GM04503 (cell line): ENCODE measurements at places on chromosomes 3 and 15.

- DNase-seq: no peak
Observed at GRCh38 chr15:70033529-70034140, 64.1 kb downstream of the TLE3 start.

- no peak for DNase-seq
Observed at GRCh38 chr3:3068358-3068881, 41.8 kb downstream of the IL5RA start.

DNA sequence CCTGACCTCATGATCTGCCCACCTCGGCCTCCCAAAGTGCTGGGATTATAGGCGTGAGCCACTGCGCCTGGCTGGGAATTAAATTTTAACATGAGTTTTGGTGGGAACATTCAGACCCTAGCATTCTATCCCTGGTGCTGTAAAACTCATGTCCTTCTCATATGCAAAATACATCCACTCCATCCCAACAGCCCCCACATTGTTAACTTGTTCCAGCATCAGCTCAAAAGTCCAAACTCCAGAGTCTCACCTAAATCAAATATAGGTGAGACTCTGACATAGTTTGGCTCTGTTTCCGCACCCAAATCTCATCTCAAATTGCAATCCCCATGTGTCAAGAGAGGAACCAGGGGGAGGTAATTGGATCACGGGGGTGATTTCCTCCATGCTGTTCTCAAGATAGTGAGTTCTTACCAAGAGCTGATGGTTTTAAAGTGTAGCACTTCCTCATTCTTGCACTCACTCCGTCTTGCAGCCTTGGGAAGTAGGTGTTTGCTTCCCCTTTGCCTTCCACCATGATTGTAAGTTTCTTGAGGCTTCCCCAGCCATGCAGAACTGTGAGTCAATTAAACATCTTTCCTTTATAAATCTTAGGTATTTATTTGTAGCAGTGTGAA lies 96.2 kb upstream of the PLCL2 start:
- no peak for DNase-seq

DNA sequence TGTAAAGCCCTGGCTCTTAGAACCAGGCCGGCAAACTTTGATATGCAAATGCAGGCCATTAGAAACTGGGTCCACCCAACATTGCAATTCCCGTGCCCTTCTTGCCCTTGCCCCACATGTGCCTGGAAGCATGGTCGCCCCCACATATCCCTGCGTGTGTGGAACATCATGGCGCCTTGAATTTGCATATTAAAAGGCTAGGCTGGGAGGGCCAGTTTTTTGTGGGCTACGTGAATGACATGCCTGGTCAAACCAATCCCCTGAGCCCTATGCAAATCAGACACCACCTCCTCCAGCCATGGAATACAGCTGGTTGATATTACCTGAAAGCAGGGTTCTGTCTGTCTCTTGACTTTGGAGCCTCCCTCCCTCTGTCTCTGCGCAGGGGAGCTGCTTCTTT lies 58.7 kb upstream of the ARHGEF26 start:
- no peak for DNase-seq

DNA sequence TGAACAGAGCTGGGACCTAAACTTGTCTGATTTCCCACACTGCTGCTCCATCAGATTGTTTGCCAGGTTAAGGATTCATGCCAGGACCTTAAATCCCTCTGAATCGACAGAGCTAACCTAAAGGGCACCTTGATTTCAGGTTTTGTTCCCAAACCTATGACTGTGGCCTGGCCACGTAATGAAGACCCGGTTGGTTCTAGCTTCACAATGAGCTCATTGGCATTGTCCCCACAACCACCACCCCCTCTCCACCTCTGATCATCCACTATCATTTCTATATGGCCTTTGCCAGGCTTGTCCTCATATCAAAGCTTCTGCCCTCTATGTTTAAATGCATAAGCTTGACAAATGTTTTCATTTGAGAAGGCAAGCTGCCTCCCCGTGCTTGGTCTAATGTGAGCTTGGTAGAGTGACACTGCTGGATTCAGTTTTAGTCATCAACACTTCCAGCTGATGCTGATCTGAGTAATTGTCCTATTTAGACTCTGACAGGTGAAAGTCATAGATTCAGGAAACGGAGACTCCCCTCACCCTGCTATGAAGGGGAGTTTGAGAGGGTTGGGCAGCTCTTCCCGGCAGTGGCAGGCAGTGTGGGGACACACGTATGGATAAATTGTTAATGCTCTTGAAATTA lies 407.1 kb upstream of the CFAP20DC start:
- no peak for DNase-seq

DNA sequence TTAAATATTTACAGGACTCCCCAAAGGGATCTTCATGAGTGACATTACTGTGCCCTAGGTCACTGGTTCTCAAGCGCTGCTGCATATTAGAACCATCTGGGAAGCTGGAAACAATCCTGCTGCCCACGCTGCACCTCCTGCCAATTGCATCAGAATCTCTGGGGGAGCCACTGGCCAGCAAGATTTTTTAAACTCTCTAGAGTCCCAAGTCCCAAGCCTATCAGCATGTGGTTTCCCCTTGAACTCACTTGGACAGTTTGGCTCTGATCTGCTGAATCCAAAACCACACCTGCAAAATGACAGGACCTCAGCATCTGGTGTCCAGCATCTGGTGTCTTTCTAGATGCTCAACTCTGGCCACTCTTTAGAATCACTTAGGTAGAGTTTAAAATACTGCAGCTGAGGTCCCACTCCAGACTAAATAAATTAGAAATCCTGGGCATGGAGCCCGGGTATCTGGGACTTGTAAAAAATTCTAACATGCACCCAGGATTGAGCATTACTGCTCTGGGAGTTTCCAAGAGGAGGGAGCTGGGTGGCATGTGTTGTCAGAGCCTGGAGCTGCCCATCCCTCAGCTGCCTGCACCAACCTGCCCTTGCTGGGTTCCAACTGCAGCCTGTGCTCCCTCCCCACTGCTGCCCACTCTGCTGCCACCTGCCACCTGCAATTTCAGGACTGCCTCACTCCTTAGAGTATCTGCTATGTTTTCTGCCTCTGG lies 311.3 kb downstream of the SLC9A9 start:
- peak; percentile 40 for DNase-seq

- no peak for DNase-seq
Observed at GRCh38 chr3:102176333-102177050, 258.3 kb upstream of the ZPLD1 start.

DNA sequence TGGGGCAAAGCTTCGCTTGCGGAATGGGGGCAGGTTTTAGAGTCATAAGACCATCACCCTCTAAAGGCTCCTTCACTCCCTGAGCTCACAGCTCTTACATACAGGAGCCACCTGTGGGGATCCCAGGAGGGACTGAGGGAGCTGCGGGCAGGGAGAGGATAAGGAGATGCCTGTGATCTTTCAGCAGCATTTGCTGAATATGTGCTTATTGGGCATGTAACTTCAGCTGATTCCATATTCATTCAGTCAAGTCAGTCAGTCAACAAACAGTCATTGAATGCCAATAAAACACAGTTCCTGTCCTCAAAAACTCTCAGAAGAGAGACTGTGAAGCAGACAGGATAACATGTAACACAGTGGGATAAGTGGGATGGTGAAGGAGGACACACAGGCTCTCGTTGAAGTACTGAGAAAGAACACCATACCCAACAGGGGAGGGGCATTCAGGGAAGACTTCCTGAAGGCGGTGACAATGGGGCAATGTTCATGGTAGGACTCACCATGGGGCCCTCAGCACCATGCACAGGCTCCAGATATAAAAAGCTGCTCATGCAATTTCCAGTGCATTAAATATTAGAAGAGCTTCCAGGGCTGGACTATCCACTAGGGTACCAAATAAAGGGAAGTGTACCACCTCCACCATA lies 240.9 kb downstream of the UACA start:
- DNase-seq: no peak

DNA sequence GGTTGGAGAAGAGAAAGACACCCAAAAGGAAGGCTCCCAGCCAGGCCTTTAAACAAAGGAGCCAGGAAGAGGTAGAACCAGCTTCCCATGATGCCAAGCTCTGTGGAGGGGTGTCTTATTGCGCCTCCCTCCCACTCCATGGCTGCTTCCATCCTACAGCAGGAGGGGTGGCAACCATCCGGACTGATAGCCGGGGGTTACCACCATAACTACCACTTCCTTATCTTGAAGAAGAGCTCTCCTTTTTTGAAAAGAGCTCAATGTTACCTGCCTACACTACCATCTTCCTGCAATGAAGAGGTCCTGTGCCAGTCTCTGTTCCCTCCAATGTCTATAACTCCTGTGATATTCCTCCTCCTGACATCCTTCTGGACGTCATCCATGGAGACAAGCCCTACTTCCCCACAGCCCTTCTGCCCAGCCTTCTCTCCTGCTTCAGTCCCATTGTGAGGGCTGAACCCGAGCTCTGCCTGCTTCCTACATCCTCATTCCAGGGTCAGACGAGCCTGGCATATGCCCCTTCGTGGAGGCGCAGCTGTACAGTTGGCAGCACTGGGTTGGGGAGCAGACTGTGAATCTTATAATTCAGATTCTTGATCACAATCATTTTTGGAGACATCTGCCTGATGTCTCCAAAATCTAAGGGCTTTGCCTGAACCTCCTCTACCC lies 8.5 kb downstream of the CCDC9B start:
- DNase-seq: no peak

DNA sequence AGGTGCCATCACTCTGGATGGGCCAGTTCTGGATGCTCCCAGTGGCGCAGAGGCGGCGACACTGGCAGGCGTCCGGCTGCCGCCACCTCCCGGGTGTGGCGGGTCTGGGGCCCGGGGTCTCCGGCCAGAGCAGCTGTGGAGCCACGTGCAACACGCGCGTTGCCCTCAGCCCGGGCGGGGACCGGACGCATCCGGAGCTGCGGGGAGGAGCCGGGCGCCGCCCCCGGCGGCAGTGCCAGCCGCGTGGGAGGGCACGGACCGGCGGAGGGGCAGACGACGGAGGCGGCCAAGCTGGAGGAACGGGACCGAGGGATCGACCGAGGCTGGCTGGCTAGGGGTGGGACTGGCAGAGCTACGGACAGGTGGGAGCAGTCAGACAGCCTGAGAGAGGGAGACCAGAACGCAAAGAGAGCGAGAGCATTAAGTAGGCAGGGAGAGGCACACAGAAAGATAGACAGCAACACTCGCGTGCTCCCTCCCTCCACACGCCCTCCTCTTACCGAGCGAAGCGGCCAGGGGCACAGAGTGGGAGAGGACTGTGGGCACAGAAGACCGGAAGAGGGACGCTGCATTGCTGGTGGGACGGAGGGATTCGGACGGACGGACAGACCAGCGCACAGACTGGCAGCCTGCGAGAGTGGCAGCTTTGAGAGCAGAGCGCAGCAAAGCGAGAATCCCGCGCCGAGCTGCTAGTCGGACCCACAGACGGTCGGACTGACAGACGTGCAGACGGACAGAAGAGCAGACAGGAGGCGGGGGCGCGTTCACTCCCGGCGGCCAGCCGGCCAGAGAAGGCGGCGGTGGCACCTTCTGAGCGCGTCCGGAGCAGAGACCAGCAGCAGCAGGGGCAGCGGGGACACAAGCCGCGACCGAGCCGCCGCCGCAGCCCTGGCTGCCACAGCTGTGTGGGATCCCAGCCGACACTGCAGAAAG lies at the start of gene ARPP21:
Gene ARPP21 (plus strand): TSS at position 272 of the 933 bp plus-strand sequence. CDS start 42,227 bp downstream, outside the sequence.
- DNase-seq: no peak

DNA sequence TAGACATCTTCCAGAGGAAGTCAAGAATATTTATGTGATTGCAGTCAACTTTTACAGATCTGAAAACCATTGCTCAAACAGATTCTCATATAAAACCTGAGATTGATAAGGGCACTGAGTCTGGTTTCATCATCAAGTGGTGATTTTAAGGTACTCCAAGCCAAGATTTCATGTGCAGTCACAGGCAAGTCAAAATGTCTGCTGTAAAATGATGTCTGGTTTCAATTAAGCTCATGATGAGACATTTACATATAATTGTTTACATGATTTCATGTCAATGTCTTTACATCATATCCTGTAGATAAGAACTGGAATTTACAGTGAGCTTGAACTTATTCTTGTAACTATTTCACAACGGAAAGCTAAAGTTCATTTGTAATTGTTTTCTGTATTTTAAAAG lies 1215.5 kb downstream of the ROBO2 start:
- DNase-seq: peak; percentile 32

GRCh38 chr3:14492948-14493881 lies 46.9 kb downstream of the GRIP2 start:
- no peak for DNase-seq

DNA sequence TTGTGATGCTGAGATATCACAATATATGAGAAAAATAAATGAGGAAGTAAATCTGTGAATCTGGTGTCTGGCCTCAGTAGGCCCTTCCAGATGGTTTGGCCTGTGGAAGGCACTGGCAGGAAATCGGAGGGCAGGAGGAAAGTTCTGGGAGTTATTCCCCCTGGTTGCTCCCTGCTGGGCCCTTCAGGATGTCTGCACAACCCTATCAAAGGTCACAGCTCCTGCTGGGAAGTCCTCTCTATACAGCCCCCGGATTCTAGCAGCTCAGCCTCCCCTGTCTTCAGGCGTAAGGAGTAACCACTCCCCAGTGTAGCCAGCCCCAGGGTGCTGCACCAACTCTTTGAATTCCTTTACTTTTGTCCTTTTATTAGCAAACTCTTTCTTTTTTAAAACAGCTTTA lies 56.2 kb downstream of the WNT7A start:
- no peak for DNase-seq

- DNase-seq: no peak
Observed at GRCh38 chr3:186551387-186551786, 7.2 kb upstream of the CRYGS start.

GRCh38 chr15:76296849-76297248 lies 14.4 kb downstream of the ETFA start:
- no peak for DNase-seq

DNA sequence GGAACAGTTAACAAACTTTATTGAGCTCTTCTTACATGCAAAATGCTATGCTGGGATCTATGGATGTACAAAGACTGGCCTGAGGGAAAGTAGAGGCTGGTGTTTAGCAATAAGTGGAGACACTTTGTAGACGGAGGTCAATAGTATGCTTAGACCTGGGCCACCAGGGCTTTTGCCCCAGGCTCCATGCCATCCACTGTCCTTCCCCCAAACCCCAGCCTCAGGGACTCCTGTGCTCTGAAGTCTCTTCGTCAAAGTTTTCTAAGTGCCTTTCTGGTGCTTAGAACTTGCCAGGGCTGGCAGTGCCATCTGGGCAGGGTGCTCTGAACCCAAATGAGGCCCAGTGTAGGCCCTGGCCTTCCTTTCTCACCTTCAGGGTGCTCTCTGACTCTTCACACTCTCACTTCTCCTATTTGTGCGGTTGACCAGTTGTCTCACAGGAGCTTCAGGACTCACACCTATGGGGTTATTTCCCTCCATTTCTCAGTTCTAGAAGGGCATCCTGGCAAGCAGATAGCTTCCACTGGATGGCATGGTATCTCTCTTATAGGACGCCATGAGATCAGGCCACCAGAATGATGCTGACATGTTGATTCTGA lies 21.8 kb upstream of the KCNAB1 start:
- no peak for DNase-seq

DNA sequence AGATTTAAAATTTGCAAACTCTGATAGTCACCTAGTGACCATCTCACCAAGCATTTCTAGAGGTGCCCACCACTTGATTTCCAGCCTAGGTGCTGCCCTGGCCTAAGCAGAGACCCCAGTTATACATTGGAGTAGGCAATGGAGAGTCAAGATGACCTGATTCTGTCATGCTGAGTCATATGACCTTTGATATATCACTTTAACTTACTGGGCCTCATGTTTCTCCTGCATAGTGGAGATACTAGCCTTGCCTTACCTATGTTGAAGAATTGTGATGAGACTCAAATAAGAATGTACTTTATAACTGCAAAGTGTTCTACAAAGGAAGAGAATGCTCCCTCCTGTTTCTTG lies 75.5 kb upstream of the XCR1 start:
- DNase-seq: no peak

- DNase-seq: no peak
Observed at GRCh38 chr3:177438596-177439220, 241.4 kb upstream of the TBL1XR1 start.
